Stimulated activated CD8-positive, alpha-beta memory T cell treated with anti-CD3 and anti-CD28 coated beads, Interleukin-15, amount 100 ng/mL, for 1 hour (primary cell): ENCODE measurements at places on chromosomes 2 and 18.

- no peak for DNase-seq
These were observed 56.0 kb downstream of the CDH2 start for GRCh38 chr18:28120828-28121515.

- no peak for DNase-seq
These were observed 208.0 kb downstream of the SRBD1 start for GRCh38 chr2:45403036-45403435.

DNA sequence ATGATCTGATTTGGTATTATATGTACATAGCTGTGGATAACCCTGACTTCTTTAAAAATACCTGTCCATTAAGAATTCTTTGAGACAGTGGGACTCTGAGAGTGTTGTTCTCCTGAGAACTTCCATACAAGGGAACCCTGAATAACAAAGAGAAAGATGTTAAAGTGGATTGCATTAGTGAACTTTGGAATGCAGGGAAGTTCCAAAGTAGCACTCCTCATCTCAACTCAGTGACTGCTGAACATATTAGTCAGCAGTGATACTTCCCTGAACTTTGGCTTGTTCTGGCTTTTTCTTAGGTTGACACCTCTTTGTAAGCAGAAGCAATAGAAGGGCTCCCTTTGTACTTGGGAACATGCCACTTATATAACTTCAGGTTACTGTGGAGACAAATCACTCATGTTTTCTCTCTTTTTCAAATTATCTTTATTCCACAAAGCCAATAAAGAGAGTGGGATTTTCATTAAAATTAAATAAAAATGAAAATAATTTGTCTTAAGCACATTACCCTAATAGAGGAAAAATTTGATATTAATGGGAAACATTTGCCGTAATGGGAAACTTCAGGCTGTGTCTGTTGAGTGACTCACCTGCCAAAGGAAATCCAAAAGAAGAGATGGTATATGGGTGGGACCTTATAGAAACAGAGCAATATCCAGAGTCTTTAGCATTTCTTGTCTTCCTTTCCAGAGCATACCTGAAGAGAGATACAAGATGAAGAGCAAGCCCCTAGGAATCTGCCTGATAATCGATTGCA lies 33.3 kb downstream of the CFLAR start:
- DNase-seq = no peak

DNA sequence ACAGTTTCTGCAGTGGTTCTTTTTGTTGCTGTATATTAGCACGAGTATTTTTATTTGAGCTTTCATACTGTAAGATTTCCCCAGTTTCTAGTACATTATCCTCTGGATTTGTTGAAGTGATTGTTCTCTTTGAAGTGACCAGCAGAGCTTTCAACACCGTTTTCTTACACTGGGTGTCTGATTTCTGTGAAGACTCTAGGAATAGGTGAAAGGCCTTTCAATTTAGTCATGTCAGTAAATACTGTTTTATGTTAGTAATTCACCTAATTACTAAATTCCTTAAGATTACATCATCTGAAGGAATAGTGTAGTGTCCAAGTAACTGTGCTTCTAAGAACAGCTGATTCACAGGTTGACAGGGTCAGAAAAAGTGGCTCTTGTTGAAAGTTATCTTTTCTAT lies 2.3 kb downstream of the PPM1B start:
- DNase-seq = no peak

DNA sequence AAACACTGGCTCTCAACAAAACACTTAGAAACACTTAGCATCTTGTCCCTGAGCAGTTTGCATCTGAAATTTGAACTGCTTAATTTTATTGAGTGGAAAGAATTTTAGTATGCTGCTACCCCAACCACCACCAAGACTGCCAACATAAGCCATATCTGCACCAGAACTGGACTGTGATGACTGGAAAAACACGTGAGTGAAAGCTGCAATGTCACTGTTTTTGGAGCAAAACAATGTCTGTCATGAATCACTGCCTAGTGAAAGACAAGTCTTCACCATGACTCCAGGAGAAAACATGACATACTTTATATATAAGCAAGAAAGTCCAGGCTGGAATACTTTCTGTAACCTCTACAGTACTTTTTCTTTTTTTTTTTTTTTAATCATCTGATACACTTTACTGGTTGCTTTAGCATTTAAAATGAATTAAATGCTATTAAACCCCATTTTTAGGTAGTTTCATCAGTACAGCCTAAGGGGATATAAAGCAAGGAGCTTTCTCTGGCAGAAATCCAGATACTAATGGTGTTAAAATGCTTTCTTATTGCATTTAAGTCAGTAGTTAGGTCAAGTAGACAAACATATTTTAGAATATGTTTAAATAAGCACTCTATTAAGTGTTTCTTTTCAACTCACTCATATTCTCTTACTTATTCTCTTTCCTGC lies 2129.4 kb upstream of the PIK3C3 start:
- DNase-seq = no peak

DNA sequence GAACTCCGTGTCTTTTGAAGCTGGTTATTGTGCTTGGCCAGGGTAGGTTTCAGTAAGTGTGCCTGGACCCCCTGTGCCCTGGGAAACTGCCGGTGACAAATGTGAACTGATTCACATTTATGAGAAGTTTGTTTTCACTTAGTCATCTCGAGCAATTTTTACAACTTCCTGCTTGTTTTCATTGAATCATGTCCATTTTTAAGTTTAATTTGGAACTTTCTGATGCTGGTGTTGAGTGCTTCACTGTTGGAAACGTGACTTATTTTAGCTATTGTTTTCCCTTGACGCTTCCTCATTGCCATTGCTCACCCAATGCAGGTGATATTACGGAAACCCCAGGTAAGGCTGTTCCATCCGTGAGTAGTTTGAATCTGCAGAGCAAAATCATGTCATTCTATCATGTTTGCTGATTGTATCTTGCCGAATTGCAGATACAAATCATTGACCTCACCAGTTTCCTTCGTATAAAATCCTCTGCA lies 97.2 kb downstream of the RTN4 start:
- no peak for DNase-seq

DNA sequence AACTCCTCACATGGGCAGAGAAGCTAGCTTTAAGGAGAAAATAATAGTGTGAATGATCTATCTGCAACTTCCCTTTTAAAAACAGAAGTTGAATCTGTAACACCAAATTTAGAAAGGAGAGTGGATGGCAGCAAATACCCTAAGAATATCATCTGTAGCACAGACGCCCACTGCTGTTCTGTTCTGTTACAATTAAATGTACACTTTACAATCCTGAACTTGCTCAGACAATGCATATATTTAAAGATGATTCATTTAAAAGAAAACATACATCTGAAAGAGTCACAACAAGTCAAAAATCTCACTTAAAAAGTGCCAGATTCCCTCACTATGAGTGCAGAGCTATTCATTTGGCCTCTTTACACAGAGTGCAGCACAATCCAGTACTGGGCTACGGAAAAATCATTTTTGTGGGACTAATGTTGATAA lies 8.0 kb upstream of the SERTAD2 start:
- DNase-seq = no peak

DNA sequence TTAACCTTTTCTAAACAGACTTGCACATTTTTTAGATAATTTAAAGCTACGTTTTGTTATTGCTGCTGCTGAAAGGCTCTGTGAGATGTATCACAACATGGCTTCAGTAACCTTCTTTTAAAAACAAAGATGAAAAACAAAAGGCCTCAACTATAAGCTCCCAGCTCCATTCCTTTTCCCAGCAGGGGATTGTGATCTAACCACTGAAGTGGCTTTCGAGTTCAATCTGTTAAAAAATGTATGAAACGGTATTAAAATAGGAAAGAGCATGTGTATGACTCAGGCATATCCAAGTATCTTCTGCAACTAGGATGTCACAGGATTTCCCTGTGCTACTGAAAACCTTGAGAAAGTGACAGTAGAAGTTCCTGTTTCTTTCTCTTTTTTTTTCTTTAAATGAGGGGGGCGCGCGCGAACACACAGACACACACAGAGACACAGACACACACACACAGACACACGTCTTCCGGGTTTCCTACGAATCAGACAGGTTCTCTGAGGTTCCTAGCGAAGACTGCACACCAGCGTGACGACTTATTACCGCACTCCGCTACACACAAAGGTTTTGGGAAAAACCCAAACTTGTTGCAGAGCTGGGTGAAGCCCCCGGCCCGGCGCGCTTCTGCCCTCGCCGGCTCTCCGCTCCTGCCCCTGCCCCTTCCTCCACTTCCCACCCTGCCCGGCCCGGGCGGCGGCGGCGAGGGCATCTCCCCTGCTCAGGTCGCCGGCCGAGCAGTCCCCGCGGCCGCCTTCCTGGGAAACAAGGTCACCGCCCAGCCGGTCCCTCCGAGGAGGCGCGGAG lies 86.8 kb downstream of the RBMS1 start:
- no peak for DNase-seq

DNA sequence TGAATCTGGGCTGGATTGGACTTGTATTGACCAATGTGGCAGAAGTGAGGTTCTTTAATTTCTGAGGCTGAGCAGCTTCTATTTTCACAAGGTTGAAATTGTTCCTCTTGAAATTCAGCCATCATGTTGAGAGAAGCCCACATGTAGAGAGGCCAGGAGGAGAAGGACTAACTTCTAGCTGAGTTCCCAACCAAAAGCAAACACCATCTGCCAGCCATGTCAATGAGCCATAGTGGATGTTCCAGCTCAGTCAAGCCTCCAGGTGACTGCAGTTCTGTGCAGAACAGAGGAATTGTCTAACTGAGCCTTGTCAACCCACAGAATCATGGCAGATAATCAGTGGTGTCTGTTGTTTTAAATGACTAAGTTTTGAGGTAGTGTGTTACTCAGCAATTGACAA lies 110.6 kb upstream of the ACVR1 start:
- DNase-seq = no peak

DNA sequence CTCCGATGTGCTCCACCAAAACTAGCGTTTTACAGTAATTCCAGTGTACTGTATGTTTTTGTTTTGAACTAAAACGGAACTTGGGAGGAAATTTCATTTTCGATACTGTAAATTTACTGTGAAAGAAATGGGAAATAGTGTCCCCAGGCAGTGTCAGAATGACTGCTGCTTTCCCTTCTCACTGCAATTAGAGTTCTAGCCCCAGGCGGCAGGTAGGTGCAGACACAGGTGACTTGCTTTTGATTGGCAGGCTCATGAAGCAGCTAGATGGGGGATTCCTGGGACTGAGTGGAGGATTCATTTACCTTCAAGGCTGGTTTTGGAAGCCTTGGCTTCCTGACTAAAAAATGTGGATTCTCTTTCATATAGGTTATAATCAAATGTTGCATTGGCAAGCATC lies 27.0 kb downstream of the RPRM start:
- no peak for DNase-seq

GRCh38 chr2:128755695-128756364 lies 437.2 kb upstream of the HS6ST1 start:
- no peak for DNase-seq

GRCh38 chr2:43325107-43325811 lies 98.9 kb upstream of the ZFP36L2 start:
- no peak for DNase-seq

DNA sequence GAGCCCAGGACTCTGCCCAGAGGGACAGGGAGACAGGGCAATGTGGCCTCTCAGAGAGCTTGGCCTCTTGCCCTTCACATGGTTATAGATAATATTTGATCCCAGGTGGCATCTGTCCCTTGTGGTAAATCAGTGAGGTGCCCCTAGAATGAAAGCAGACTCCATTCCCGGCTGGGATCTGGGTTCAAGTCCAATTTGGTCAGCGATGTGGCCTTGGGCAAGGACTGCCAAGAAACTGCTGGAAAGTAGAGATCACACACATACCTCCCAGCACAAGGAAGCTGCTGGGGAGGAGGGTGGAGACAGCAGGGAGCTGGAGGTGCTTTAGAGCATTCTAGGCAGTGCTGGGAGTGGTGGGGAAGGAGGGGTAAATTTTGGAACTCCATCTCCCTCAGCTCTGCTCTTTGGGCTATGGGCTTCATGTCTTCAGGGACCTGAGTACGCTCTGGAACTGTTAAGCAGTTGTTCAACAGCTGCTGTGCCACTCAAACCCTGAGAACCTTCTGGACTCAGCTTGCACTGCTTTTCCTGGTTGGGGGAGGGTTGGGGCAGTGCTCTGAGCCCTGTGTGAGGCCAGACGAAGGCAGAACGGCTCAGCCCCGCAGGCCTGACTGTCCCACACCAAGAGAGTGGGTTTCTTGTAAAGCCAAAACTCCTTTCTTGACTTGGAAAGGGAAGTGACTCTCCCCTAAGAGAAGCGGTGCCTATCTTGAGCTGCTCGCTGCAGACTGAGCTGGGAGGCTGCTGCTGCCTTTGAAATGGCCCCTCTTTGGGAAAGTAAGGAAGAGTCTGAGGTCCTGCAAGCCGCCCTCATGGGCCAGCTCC lies 23.0 kb downstream of the INPP5D start:
- no peak for DNase-seq

DNA sequence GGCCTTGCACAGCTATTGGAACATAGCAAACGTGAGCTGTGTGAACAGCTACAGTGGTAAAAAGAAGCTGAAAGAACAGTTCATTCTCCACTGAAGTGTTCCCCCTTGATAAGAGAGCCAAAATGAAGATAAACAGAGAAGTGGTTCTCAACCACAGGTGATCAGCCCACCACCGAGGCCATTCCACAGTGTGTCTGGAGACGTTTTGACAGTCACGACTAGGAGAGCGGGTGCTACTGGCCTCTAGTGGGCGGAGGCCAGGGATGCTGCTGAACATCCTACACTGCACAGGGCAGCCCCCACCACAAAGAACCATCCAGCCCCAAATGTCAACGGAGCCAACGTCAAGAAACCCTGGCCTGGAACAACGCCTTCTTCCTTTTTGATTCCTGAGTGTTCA lies 38.4 kb downstream of the ADCY3 start:
- no peak for DNase-seq

DNA sequence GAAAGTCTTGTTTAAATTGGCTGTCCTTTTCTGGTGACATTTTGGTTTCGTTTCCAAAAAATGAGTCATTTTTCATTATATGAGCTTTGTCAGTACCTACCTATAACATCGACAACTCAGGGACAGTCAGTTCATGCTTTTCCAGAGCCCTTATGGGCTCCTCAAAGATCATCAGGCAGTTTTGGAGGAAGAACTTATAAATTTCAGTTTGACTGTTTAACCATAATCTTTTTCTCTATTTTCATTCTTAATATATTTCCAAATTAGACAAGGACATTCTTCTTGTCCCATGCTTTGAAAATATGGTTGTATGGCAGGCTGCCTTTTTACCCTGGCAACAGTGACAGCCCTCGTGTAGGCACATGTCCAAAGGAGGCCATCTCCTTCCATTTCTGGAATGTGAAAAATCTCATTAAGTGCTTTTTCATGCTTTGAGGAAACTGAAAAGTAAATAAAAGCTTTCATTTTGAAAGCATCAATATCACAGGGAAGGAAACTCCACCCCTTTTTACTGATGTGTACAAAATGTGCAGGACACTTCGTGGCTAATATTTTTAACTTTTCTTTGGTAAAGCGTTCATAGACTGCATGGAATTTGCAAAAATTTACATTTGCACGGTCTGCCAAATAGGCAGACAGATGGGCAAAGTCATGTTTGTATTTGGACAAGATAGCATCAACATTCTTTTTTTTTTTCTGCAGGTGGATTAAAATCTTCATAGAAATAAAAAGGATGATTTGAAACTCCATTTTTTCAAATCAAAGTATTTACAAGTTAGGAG lies 7.2 kb upstream of the PROC start:
- DNase-seq = no peak

DNA sequence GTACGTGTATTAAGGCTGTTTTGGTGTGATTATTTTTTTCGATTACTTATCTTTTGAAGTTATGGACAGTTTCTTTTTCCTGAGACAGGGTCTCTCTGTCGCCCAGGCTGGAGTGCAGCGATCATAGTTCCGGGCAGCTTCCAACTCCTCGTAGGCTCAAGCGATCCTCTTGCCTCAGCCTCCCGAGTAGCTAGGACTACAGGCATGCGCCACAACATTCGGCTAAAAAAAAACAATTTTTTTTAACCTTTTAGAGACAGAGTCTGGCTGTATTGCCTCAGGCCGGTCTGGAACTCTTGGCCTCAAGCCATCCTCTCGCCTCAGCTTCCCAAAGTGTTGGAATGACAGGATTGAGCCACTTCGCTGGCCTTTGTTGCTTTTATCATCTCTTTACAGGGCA lies 945 bp downstream of the HAT1 start:
- DNase-seq = no peak
